ENCODE measurements at places on chromosomes 16 and 17.

DNA sequence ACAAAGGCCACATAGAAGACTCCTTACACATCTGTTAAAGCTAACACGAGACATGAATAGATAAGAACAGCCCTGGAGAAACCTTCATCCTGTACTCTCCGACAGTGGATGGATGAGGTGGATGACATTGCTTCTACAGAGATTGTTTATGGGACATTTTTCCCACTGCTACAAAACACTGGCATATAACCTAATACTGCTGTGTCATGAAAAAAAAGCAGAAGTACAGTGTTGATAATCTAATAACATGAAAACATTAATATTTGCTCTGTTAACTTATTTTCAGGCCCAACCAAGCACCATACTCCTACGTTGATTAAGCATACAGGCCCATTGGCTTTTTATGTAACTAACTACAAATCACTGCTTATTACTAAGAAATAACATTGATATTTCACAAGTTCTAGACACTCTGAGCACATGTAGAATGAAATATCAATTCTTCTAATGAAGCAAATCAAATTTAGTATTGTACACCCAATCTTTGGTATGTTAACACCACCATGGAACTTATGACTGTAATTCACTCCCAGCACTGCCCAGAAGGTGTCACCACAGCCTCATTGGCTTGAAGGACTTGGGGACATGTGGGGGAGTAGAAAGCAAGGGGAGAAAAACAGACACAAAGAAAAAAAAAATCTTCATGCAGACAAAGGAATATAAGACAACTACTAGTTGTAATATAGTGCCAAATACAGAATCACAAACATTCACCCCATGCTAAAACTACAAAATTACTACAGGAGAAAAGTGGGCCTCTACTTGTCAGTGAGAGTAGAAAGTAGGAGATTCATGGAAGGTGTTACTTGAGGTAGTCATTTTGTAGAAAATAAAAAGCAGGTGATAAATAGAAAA is 330.0 kb upstream of the PMFBP1 start:
- DNase-seq = peak; percentile 68

GRCh38 chr17:72733619-72734282 is 358.7 kb downstream of the SLC39A11 start:
- DNase-seq = no peak

- DNase-seq = no peak
Observed at GRCh38 chr16:660132-660458, 7.8 kb upstream of the RHOT2 start.

- DNase-seq = peak; percentile 78
Observed at GRCh38 chr17:7932949-7933348, 943 bp downstream of the CNTROB start.

DNA sequence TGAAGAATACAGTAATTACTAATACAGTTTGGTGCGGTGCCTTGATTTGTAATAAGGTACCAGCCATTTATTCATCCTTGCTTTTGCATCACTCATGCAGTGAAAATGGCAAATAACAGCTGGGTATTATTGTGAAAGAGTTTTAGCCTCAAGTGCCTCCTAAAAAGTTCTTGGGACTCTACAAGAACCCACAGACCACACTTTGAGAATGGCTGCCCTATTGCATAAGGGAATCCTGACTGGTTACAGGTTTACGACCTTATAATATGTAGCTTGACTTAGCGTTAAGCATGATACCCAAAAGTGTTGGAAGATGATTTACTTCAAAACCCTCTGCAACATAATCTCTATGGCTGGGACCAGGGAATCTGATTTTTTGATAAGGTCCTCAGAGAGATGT is 4.2 kb downstream of the MYH13 start:
- no peak for DNase-seq

- no peak for DNase-seq
Observed at GRCh38 chr17:49986396-49987289, 8.4 kb downstream of the DLX3 start.

DNA sequence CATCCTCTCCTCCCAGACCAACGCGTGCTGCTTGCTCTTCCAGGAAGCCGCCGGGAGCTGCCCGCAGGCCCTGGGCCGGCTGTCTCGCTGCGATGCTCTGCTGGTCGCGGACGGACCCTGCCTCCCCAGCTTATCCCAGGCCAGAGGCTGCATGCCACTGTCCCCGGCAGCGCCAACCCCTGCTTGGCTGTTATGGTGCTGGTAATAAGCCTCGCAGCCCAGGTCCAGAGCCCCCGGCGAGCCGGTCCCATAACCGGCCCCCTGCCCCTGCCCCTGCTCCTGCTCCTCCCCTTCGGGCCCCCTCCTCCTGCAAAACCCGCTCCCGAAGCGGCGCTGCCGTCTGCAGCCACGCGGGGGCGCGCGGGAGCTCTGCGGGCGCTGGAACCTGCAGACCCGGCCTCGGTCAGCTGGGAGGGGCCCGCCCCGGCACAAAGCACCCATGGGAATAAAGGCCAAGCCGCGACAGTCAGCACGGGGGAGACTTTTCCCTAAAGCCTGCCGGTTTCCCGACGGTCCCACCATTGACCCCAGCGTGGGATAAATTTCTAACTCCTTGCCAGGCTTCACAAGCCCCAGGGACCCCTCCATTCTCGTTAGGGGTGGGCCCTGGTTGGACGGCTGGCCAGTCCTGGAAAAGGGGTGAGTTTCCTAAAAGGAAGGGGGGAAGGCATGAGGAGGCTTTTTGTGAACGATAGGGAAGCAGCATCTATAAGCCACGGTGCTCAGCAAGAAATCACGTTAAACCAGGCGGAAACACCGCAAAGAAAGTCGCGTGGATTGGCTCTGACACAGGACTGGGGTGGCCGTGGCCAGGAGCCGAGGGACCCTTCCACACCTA is 11.2 kb downstream of the ENPP7 start:
- DNase-seq = peak; percentile 7

GRCh38 chr17:17570140-17570797 is 21.2 kb downstream of the PEMT start:
- DNase-seq = no peak

DNA sequence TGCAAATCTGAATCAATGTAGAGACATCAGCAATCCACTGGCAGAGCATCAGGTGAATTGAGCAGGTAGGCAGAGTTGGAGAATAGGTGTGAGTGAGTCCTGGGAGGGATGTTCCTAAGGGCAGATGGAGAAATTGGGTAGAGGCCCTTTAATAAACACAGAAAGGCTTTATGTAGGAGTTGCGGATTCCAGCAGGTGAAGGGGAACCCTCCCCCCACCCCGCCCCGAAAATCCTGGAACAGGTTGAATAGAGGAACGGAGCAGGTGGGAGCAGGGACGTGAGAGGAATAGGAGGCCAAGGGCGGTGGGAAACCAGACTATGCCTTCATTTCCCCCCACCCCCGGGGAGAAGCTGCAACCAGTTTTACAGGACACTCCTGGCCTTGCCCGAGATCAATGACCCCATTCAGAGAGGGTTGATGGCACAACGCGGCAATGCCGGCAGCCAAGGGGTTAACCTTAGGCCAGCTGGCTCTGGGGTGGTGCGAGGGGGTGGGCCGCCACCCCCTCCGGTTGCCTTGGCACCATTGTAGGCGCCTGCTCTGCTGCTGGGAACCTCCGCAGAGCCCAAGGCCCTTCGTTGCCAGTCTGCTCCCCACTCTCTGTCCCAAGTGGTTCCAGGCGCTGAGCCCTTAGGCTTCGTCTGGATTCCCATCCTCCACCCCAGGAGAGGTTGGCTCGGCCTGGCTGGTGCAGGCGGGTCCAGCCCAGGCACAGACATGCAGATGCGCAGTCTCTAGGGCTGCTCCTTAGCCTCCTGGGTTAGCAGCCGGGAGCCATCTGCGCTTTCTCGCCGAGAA is 814 bp upstream of the RUNDC3A start:
- DNase-seq = peak; percentile 68

GRCh38 chr17:83080579-83080857 is 1.1 kb downstream of the METRNL start:
- peak; percentile 52 for DNase-seq

- DNase-seq = no peak
Observed at GRCh38 chr17:82805823-82806222, 34.0 kb downstream of the ZNF750 start.

GRCh38 chr17:3666516-3666915 is 1.9 kb downstream of the TAX1BP3 start:
- no peak for DNase-seq

- DNase-seq = no peak
Observed at GRCh38 chr17:78890498-78890897, 12.5 kb downstream of the CEP295NL start.

DNA sequence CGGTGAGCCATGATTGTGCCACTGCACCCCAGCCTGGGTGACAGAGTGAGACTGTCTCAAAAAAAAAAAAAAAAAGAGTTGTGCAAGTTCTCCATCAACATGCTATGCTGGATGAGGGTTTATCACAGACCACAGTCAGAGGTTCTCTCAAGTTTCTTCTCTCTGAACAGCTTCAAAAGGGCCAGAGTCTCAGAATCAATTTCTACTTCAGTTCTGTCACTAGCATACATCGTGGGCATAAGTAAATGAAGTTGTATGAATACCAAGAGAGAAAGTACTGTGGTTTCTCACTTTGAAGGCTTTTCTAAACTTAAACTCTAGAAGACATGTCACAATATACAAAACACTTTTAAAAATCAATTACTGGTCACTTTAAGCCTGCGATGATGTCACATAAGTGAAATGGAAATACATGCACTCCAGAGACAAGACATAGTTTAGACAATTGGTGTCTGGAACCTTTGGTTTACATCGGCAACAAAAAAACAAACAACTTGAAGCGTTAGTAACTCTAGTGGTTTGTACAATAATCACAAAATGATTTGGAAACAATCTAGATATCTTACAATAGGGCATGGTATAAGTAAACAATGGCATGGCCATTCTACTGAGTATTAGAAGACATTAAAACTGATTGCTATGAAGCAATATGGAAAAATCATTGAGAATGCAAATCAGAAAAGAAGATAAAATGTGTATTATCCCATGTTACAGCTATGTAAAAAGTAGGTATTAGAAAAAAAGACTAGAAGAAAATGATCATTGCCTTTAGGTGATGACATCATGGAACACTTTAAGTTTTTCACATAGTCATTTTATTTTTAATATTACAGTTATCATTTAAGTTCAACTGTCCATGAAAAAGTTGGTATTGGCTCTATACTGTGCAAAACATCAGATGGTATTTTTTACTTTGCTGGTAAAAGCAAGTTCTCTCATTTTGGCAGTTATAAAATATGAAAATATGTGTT is 232.3 kb downstream of the ZFHX3 start:
- no peak for DNase-seq

- DNase-seq = no peak
Observed at GRCh38 chr17:67863624-67864247, 38.4 kb downstream of the BPTF start.

- DNase-seq = no peak
Observed at GRCh38 chr17:2064520-2064971, 9.6 kb downstream of the HIC1 start.

DNA sequence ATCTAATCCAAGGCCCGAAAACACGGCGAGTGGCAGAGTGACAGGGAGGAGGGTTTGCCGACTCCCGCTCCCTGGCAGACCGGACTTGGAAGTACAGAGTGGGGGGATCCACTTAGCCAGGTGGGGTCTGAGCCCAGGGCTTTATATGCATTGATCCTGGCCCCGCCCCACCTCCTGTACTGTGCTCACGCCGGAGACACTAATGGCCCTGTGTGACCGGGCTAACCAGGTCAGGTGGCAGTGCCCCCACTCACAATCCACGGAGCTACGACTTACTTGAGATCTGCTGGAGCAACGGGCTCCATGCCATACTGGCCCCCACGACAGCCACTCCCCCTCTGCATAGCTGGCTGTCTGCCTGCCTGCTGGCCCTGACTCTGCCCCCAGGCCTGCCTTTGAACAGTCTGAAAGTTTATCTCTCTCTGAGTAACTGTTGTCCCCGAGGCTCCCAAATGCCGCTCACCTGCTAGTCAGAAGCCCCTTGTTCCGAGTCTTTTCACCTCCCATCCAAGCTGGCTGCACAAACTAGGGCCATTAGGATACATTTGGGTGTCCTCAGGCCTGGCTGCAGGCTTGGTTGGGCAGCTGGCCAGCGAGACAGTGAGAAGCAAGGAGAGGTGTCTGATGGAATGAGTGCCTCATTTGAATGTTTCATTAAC is 28.0 kb downstream of the CACNA1G start:
- no peak for DNase-seq

GRCh38 chr17:30947796-30948195 is 23.0 kb upstream of the RNF135 start:
- DNase-seq = no peak

DNA sequence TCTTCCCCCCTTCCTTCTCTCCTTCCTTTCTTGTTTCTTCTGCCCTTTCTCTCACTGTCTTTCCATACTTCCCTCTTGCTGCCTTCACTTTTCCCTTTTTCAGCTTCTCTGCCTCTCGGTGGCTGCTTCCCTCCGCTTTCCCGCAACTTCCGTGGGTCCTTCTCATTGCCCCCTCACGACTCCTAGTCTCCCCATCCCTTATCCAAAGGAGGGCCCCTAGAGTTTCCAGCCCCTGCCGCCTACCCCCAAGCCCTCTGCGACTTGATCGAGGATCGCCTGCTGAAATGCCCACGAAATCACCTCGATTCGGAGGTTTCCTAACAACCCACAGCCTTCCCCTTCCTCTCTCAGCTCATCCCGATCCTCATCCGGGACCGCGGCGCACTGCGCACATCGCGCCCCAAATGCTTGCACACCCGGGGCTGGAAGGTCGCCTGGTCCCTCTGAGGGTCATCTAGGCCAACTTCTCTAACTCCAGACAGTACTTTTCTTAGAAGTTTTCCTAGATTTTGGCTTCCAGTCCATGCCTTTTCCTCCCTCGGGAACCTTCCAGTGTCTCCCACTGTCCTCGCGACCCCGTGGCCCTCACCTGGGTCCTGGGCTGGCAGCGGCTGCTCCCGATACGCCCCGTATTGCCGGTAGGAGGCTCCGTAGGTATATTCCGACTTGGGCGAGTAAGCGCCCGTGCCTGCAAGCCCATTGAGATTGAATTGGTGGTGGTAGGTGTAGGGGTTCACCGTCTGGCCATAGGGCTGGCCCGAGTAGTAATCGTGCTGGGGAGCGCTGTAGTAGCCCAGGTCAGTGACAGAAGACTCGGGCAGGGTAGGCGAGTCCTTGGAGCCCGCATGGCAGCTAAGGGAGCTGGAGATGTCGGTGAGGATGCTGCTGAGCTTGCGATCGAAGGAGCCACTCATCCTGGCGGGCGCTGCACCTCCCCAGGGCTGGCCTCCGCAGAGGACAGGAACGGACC is 654 bp downstream of the DLX3 start:
- no peak for DNase-seq

GRCh38 chr17:17564896-17565295 is 26.6 kb downstream of the PEMT start:
- no peak for DNase-seq

GRCh38 chr17:38542286-38542685 is 63.5 kb downstream of the SRCIN1 start:
- no peak for DNase-seq

- DNase-seq = no peak
Observed at GRCh38 chr17:43706235-43706634, 44.5 kb upstream of the MEOX1 start.

DNA sequence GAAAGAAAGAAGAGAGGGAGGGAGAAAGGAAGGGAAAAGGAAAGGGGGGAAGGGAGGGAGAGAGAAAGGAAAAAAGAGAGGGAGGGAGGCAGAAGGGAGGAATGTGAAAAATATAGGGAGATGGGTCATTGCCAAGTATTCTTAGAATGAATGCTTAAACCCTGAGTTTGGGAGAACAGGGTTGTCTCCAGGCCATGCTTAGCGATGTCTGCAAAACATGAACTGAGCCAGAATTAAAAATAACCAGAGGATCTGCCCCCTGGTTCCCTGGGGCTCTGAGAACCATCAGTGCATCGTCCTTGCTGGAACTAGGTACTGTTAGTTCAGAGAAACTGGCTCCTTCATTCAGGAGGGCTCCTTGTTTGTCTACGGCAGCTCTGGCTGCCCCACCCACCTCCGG is 170.4 kb downstream of the IRX5 start:
- DNase-seq = no peak

GRCh38 chr16:55341681-55342080 is 17.7 kb downstream of the IRX6 start:
- DNase-seq = no peak

Measured in foreskin fibroblast (primary cell).